Right renal pelvis (tissue), 4 donors: ENCODE measurements at places on chromosomes 1 and 21.

GRCh38 chr1:10188133-10188650, 22.2 kb upstream of the KIF1B start:
- no peak for DNase-seq

DNA sequence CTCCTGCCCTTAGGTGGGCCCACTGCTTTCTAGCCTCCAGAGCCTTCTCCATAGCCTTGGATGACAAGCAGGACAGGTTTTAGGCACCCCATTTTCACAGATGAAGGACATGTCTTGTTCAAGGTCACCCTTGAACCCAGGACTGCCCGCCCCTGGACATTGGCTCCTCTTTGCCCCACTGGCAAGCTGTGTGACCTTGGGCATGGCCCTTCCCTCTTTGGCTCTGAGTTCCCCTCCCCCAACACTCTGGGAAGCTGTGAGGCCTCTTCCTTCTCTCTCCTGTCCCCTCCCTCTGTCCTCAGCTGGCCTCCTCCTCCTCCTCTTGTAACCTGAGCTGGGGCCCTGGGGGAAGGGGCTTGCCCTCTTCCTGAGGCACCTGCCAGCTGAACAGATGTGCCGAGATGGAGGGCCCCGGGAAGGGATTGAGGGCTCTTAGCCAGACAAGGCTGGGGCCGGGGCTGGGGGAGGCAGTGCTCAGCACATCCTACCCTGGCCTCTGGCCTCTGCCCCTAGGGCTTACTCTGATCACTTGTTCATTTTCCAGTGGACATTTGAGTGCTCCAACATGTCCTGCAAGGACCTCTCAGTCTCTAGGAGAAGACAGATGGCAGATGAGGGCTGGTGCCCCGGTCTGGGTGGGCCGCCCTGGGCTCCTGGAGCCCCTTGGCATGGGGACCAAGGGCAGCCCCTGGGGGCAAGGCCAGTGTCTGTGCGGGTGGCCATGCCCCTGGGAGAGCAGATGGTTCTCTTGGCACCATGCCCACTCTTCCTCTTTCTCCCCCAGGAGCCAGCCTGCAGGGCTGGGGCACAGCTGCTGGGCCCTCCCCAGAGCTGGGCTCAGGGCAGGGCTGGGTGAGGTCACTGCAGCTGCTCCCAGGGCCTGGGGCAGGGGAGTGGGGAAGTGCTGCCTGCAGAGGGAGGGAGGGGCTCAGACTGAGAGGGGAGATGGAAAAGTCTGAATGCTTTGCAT, 10.7 kb downstream of the FOXO6 start:
- DNase-seq, result no peak

DNA sequence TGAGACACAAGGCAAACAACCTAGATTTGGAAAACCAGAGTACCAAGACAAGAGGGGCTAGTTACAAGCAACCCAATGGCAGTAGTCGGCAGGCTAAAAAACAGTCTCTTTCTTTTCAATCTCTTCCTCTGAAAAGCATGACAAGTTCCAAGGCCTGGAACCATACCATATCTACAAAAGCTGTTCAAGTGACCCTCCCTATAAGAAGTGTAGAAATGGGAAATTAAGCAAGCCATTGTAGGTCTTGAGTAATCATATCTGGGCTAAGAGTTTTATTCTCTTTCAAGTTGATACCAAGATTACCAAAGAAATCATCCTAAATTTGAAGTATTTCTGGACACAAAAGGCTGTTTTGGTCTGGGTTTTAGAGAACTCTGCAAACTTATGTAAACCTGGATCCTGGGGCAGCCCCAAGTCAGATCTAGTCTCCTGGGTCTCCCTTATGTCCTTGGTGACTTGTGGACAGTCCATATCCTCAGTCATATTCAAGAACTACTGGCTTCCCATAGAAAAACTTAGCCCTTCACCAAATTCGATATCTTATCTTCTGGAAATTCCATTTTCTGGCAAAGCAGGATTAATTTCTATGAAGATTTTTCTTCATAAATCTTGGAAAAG, 24.7 kb downstream of the FMO3 start:
- no peak for DNase-seq

- DNase-seq, result no peak
Measured at GRCh38 chr1:182794676-182795201, 5.2 kb downstream of the NPL start.

DNA sequence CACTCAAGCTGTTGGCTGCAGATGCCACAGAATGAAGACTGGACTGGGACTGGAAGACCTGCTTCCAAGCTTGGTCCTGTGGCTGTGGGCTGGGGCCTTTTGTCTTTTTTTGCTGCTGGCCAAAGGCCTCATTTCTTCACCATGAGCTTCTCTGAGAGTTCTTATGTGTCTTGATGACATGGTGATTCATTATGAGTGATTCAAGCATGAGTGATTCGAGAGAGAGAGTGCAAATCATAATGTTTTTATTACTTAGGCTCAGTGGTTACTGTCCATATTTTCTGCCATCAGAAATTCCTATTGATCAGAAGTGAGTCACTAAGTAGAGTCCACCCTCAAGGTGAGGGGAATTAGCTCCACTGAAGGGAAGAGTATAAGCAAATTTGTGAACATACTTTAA, 94.0 kb downstream of the PCP4 start:
- DNase-seq, result no peak

GRCh38 chr1:184810735-184811343, 56.2 kb upstream of the EDEM3 start:
- no peak for DNase-seq

GRCh38 chr21:36169470-36170128, 13.0 kb downstream of the DOP1B start:
- no peak for DNase-seq

GRCh38 chr1:207084701-207085180, 3.9 kb upstream of the C4BPB start:
- peak; percentile 54 for DNase-seq

DNA sequence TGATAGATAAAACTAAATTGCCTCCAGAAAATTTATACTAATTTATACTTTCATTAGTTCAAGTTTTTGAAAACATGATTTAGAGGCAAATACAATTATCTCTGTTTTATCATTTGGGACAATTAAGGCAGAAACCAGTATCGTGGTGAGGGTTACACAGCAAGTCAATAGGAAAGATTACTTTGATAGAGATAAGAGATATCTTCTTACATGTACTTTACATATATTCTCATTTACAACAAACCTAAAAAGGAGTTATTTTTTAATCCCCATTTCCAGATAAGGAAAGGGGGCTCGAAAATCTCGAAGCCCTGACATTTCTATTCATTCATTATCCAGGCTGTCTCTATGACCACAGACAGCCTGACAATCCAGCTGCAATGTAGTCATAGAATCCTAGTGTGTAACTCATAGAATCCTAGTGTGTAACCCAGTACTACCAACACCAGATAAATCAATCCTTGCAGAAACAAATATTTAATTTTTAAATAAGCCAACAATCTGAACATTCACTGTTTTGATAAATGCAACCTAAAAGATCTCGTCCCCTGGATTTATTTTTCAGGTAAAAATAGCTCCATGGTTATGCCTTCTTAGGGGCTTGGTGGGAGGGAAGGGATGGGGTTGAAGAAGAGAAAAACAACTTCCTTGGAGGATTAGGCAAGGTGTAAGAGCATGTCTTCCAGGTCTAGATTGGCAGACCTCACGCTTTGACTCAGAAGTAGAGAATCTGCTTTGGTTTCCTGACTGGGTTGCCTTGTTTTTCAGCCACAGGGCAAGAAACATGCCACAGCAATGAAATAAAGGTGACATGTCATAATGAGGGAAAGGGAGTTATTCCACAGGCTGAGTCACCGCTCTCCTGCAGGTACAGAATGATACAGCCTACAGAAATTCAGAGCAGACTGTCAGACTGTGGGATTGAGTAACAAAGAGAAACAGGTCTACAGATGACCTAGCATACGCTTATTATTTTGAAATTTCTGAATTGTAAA, 45.6 kb downstream of the IRF2BP2 start:
- DNase-seq, result no peak

GRCh38 chr1:95640746-95641145, 406.7 kb downstream of the RWDD3 start:
- DNase-seq, result peak; percentile 5

DNA sequence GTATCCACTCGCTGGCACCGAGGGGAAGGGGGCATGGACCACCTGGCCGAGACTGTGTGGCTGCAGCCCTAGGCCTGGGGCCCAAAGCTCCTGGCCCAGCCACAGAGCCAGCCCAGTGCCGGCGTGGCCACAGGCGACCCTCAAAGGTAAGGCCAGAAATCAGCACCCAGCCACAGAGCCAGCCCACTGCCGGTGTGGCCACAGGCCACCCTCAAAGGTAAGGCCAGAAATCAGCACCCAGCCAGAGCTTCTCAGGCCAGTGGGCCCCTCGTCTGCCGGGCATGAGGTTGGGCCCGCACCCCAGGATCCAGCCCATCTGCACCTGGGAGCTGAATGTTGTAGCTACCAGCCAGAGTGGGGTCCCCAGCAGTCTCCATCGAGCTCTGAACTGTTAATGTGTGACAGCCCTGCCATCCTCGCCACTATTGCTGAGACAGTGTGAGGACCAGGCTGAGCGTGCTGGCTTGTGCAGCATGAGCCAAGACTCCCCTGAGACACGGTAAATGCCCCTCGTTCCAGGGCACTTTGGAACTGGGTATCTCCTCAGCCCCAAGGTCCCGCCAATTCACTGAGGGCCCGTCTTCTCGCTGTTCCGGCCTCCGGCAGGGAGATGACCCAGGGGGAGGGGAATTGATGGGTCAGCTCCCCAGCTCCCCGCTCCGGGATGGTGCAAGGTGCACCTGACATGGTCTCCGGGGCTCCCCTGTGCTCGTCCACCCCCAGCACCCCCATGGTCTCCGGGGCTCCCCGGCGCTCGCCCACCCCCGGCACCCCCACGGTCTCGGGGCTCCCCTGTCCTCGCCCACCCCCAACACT, 4.7 kb upstream of the FTCD start:
- DNase-seq, result no peak

DNA sequence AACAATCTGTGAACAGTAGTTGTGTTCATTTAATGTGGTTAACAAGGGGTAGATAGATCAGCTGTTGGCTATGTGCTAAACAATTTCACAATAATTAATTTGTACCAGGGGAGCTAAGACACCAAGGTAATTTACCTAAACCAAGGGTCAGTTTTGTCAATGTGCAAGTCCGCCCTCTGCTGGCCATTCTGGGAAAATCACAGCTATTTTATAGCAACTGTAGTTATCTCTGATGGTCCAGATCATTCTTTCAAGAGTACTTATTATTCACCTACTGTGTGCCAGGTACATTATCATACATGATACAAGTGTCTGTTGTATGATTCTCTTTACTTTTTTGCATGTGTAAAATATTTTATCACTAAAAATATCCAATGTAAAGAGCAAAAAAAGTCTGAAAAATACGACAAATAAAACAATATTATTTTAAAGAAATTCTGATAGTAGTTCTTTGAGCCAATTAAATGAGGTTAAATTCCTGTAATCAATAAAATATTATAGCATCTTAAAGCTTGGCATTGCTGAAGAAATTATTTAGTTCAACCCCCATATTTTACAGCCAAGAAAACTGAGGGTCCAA, 312.3 kb upstream of the FAM78B start:
- no peak for DNase-seq

- no peak for DNase-seq
Measured at GRCh38 chr1:202058001-202058908, 47.9 kb downstream of the ELF3 start.

GRCh38 chr1:38334930-38335592, 288.5 kb upstream of the POU3F1 start:
- DNase-seq, result no peak

GRCh38 chr1:219433496-219434131, 179.3 kb downstream of the ZC3H11B start:
- no peak for DNase-seq

- no peak for DNase-seq
Measured at GRCh38 chr1:61742620-61743430, 545 bp downstream of the PATJ start.

- DNase-seq, result no peak
Measured at GRCh38 chr1:159179906-159180305, 8.5 kb downstream of the CADM3 start.

DNA sequence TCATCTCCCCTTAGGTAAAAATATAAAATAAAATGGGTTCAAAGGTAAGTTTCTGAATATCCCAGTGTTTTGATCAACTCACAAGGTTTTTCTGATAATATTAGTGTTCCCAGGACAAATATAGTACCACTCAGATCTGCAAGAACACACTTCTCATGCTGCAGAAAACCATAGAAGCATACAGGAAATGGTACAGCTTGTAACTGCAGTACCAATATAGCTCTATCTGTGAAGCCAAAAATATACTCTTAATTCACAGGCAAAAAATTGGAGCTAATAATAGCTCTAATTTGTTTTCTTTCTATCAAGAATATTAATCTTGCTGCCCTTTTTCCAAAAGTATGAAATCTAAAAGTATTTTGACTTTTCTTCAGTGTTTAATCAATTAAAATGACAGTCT, 13.2 kb downstream of the VPS45 start:
- DNase-seq, result no peak

GRCh38 chr1:235500971-235501540, 3.2 kb downstream of the B3GALNT2 start:
- DNase-seq, result no peak

GRCh38 chr1:207029701-207030521, 2.6 kb downstream of the C1orf116 start:
- DNase-seq, result no peak

- DNase-seq, result no peak
Measured at GRCh38 chr1:235052067-235053008, 76.3 kb downstream of the TOMM20 start.

DNA sequence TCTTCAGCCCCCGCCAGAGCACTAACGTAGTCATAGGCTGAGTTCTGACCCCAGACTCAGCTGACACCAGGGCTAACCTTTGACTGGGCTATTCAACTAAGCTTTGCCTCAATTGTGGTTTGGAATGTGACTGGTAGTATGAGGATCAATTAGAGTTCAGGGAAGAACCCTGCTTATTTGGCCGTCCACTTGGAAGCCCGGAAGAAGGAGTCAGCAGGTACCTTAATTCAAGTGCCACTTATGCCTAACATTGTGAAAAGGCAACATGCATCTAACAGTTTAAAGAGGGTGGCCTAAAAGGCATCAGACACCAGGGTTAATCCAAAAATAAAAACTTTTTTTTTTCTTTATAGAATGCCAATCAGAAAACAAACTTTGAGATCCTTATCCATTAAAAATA, 92.3 kb downstream of the BEND5 start:
- no peak for DNase-seq

DNA sequence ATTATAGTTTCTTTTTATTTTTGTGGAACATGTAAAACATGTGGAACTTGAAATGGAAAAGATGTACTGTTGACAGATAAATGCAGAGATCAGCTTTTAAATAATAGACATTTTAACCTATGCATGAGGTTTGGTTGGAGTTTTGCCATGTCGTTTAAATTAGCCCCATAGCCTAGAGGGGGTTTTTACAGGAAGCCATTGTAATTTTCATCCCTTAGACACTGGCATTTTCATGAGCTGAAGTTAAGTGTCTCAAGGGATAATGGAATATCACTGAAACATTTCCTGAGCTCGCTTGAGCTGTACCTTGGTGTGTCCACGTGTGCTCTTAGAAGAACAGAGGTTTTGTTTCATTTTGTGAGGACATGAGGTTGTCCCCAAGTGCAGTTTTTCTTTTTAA, 54.2 kb downstream of the HMCN1 start:
- no peak for DNase-seq

DNA sequence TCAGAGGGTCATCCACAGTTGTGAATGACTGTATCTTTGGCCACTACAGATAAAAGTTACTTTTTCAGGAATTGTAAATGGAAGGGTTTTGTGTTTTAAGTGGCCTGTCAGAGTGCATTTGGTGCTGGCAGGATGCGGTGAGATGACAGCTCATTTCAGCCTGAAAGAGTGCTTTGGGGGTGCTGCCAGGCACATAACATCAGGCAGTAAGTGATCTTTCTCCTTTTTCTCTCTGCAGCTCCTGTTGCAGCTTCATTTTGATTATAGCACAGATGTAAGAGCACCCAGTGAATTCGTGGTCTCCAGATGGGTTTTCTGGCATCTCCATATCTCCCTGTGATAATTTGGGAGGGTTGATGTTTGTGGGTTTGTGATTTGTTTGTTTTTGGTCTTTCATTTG, 14.8 kb upstream of the FAM163A start:
- DNase-seq, result no peak
